ENCODE measurements at places on chromosomes 2 and 18. TPM values are rescaled to one million over a fixed set of nuclear protein-coding genes. Genes with fewer than 3 reads are reported as not detected.

DSEL gene
- 2.9 TPM for total RNA-seq

CD226 gene
- total RNA-seq = 24.6 TPM

SPC25 gene
- total RNA-seq = not detected

AP1S3 gene
- total RNA-seq = 2.5 TPM

EIF2AK3 gene
- 28.4 TPM for total RNA-seq

FKBP7 gene
- total RNA-seq = 2.4 TPM

DNA sequence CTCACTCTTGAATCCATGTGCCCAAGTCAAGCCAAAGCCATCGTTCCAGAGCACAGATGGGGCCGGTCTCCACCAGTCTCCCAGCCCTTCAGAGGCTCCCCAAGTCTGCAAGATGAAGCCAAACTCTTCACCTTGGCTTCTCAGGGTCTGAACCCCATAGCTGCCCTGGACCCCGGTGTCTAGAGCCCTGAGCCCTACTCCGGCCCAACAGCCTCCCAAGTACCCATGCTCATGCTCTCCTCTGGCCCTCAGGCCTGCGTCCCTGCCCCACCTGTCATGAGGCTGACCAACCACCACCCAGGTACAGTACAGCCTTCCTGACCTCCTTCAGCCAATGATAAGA is 46.0 kb downstream of the ZNF516 start:
- peaks cover 40% of the 10 kb centered on the region for H3K4me1 ChIP-seq
- DNase-seq = no peak
- no peaks in the 10 kb centered on the region for H3K36me3 ChIP-seq
- peak overlapping the region; percentile 7 for H3K4me3 ChIP-seq
- peak overlapping the region; percentile 32 for H3K27ac ChIP-seq

- peaks cover 12% of the 10 kb centered on the region for H3K36me3 ChIP-seq
- H3K27me3 ChIP-seq = no peaks in the 10 kb centered on the region
- peaks cover 25% of the 10 kb centered on the region for H3K4me1 ChIP-seq
- DNase-seq = no peak
- no peak overlapping the region for H3K4me3 ChIP-seq
Measured at GRCh38 chr18:79916546-79917168, 34.8 kb downstream of the SLC66A2 start.

GRCh38 chr2:224449212-224450147 is 47.6 kb upstream of the FAM124B start:
- DNase-seq = no peak
- no peak overlapping the region for H3K27ac ChIP-seq
- H3K27me3 ChIP-seq = peaks cover 10% of the 10 kb centered on the region
- no peaks in the 10 kb centered on the region for H3K4me1 ChIP-seq
- no peak overlapping the region for H3K4me3 ChIP-seq

GRCh38 chr2:80378-80777 is 34.1 kb upstream of the FAM110C start:
- DNase-seq = no peak
- no peak overlapping the region for H3K4me3 ChIP-seq
- H3K4me1 ChIP-seq = no peaks in the 10 kb centered on the region
- H3K27me3 ChIP-seq = peaks cover 5% of the 10 kb centered on the region

DNA sequence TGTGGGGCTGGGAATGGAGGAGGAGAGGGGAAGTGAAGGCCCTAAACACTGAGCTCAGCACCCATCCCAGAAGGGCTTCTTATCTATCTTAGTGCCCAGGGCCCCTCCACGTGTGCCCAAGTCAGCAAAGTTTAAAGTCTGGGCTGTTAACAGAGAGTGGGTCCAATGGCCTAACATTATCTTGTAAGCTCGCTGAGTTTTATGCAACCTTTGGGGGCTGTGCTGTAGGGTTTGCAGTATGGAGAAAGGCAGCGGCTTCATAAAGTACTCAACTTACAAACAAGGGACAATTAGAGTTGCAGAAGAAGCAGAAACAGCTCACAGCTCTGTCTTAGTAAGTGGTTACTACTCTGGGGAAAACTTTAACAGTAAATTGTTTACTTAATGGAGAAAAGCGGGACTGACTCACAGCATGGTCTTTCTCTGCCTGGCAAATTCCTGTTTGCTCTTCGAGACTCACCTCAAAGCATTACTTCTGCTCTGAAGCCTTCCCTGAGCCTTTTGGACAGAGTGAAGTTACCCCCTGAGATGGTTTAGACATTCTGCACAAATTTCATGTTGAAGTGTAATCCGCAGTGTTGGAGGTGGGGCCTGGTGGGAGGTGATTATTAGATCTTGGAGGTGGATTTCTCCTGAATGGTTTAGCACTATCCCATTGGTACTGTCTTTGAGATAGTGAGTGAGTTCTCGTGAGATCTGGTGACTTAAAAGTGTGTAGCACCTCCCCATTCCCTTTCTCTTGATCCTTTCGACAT is 9.0 kb downstream of the ENOSF1 start:
- H3K4me3 ChIP-seq = no peak overlapping the region
- no peak for DNase-seq
- peaks cover 2% of the 10 kb centered on the region for H3K4me1 ChIP-seq
- H3K27me3 ChIP-seq = no peaks in the 10 kb centered on the region
- H3K27ac ChIP-seq = peak overlapping the region; percentile 4

GRCh38 chr2:56229397-56230060 is 45.7 kb downstream of the CCDC85A start:
- DNase-seq = no peak
- no peaks in the 10 kb centered on the region for H3K4me1 ChIP-seq
- no peaks in the 10 kb centered on the region for H3K36me3 ChIP-seq
- H3K27ac ChIP-seq = no peak overlapping the region
- H3K27me3 ChIP-seq = no peaks in the 10 kb centered on the region

All from naive thymus-derived CD8-positive, alpha-beta T cell (primary cell).